ENCODE measurements at places on chromosomes 3 and 15.

- no peak for DNase-seq
Observed at GRCh38 chr3:16616083-16616482, 10.9 kb upstream of the DAZL start.

DNA sequence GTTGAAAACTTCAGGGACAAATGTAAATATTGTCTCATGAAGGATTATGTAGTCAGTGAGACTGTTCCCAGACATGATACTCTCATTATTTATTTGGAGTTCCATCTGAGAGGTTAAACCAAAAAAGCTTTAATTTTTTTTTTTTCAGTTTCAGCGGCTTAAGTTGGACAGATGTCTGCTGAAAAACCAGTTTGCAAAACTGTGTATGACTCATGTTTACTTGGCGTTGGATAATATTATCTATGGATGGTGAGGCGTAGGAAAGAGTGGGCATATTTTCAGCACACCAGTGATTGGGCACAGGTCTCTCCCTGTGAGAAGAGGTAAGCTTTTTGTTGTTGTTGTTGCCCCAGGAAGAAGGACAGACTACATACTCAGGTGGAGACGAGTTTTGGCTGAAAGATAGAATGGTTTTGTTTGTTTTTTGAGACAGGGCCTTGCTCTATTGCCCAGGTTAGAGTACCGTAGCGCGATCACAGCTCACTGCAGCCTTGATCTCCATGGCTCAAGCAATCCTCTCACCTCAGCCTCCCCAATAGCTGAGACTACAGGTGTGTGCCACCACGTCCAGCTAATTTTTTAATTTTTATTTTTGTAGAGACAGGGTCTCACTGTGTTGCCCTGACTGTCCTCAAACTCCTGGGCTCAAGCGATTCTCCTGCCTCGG lies 16.4 kb upstream of the ANXA2 start:
- DNase-seq = no peak

DNA sequence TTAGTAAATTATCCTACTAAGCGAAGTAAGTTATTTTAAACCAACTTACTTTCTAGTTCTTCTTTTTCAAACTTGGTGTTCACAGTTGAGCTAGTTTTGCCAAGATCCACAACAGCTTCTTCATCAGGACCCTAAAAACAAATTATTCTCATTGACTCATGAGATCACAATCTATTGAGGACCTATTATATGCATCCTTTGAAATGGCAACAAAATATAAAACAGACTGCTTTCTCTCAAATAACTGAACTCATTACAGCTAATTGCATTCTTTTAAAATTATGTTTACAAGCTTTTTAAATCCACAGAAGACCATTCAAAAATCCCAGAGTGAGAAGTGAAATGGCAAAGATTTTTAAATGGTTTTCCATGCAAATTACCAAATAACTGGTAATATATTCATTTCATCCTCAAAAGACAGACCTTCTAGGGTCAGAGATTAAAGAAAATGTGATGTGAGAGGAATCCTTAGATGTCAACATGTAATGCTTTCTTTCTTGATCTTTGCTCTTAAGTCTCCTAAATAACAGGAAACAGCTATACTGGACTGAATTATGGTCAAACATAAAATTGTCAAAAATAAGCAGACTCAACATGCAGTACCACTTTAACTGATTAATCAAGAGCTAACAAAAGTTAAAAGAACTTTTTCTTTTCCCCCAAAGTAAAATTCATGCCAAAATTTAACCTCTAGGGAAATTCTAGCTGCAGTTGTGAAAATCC lies 31.7 kb downstream of the SLC4A7 start:
- DNase-seq = no peak

DNA sequence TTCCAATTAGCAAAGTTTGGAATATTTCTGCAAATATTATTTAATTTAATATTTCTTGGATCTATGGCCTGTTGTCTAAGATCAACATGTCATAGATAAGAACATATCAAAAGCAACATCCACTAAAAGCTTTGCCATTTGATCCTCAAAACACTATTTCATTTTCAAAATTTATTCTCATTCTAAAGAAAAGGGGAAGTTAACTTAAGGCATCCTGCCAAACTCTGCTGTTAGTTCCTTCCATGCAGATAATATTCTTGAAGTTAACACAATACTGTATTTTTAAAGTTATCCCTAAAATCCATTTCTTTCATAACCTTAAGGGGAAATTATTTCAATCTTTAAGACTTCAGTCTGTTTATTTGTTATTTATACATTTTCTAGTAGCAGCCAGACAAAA lies 28.2 kb upstream of the GBE1 start:
- DNase-seq = no peak

GRCh38 chr3:15014606-15015328 lies 50.3 kb downstream of the MRPS25 start:
- DNase-seq = no peak

DNA sequence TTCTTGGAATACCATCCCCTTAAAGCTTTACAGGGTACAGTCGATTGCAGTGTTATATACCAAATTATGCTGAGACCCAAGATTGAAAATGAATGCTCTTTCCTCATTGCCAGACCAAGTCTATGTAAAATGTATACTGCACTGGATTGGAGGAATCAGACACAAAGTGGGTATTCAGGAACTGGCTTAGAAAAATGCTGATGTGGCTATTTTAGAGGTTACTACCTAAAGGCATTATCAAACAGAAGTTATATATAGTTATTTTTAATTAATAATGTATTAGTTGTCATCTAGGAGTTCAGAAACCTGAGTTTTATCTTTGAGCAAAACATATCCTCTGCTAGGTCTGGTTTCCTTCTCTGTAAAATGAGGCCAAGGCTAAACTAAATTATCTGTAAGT lies 3.6 kb upstream of the SPG21 start:
- no peak for DNase-seq

DNA sequence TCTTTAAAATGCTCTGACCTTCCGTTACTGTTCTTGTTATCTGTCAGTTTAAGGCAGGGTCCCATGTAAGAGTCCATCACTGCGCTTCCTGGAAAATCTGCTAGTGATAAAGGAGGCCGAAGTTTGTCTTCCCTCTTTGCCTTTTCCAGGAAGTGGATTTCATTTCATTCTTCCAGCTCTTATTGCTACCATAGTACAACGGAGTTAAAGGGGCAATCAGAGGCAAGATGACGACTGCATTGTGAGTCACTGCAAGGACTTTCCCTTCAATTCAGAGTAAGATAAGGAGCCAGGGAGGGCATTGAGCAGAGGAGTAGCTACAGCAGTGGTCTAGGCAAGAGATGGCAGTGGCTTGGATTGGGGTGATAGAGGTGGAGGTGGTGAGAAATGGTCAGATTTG lies 17.2 kb upstream of the DET1 start:
- no peak for DNase-seq

DNA sequence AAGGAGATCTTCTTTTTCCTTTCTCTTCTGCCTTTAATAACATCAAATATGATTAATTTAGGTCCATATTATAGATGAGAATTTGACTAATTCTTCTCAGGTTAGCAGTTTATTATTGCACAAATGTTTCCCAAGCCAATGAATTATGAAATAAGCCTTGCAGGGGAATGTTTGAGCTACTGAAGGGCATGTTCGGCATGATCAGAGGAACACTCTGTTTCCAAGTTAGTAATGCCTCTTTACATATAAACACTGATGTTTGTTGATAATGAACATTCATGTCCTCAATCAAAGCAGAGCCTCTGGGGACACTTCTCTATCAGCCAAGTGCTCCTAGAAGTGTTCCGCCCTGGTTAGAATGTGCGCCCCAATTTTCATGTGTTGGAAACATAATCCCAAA lies 10.0 kb upstream of the CYP1A1 start:
- DNase-seq = no peak

GRCh38 chr3:157238457-157238856 lies 78.5 kb upstream of the CCNL1 start:
- no peak for DNase-seq

DNA sequence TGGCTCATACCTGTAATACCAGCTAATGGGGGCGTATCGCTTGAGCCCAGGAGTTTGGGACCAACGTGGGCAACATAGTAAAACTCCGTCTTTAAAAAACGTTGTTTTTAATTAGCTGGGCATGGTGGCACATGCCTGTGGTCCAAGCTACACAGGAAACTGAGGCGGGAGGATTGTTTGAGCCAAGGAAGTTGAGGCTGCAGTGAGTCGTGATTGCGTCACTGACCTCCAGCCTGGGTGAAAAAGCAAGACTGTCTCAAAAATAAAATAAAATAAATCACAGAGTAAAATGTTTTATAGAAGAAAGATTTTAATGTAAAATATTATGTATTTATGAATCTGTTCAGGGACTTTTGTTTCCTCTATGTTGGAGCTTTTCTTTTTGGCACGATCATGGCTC lies 15.3 kb upstream of the STRIT1 start:
- no peak for DNase-seq

- peak; percentile 53 for DNase-seq
Observed at GRCh38 chr15:31326875-31327668, 437 bp downstream of the KLF13 start.

DNA sequence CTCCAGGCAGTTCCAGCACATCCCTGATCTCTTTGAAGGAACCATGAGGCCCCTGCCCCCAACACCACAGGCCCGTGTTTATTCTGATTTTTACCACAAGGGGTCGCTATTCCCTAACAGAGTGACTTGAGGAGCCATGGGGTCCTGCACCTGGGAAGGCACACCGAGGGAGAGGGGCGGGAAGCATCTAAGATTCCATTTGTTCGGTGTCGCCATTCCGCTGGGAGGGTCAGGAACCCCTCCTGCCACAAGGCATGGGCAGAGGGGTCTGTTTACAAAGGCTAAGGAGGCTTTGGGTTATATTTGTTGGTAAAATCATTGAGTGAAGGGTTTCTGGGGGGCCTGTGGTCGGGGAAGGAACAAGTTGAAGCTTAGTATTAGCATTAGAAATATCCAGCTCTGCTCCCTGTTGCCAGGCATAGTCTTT lies 77.1 kb downstream of the WDR76 start:
- peak; percentile 69 for DNase-seq

DNA sequence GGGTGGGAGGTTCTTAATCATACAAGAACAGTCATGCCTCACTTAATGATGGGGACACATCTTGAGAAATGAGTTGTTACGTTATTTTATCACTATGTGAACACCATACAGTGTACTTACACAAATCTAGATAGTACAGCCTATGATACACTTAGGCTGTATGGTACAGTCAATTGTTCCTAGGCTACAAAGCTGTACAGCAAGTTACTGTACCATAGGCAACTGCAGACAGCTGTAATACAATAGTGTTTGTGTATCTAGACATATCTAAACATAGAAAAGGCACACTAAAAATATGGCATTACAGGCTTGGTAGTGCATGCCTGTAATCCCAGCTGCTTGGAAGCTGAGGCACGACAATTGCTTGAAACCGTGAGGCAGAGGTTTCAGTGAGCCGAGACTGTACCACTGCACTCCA lies 55.7 kb upstream of the PLXND1 start:
- DNase-seq = no peak

- peak; percentile 11 for DNase-seq
Observed at GRCh38 chr3:157865352-157866000, 240.7 kb downstream of the SHOX2 start.

DNA sequence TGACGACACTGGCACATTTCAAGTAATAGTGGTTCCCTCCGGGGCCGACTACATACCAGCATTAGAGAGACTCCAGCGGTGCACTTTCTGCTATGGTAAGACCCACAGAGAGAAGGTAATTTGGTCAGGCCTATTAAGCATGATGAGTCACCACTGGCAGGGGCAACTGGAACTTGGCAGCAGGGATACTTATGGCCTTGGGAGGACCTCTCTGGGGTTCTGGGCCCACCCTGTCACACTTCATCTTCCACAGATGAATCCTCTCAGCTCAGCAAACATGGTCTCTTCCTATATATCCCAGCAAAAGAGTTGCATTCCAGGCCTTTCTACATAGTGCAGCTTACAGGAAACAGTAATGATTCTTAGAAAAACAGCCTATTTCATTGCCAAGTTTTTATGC lies 88.0 kb downstream of the PIK3R4 start:
- DNase-seq = no peak

GRCh38 chr3:120428924-120429323 lies 21.9 kb downstream of the FSTL1 start:
- no peak for DNase-seq

DNA sequence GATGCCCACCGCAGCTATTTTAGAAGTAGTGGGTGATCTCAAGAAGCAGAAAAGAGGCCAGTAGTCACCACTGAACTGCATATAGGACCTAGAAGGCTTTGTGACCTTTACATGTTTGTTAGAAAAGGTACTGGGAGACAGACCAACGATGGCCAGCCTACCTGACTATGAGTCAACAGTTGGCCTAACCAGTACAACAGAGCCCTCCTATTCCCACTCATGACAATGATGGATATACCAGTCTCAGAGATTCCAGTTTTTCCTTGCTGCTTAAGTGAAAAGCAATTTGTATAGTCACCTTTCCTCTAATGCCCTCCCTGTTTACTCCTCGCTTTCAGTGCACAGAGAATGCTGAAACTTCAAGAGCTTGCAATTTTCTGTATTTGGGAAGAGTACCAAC lies 86.6 kb upstream of the PPIB start:
- DNase-seq = no peak

DNA sequence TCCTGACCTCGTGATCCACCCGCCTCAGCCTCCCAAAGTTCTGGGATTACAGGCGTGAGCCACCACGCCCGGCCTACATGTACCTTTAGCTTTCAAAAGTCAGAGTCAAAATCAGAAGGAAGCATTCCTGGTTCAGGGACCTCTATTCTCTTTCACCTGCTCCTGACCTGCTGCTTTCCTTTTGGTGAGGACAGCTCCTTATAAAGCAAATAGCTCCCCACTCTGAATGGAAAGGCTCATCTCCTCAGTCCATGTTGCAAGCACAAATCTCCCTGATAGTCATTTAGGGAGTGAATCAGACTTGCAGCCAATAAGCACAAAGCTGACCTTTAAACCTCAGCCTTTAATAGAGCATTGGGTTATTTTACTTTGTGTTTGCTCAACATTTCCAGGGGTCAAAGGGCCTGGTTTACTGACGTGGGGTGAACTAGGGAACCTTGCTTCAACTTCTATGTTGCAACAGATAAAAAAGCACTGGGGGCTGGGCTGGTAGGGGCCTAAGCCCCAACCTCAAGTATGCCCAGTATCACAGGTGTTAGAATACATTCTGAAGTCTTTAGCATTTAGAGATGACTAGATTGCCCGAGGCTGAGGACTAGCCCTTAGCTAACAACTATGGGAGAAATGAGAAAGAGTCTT lies 43.1 kb downstream of the THRB start:
- DNase-seq = no peak
